ENCODE measurements at places on chromosomes 11 and 22. TPM values are rescaled to one million over a fixed set of nuclear protein-coding genes. Genes with fewer than 3 reads are reported as not detected.

The EMID1 gene
- total RNA-seq = 1.0 TPM

The GLYATL2 gene
- total RNA-seq = 0.33 TPM

DNA sequence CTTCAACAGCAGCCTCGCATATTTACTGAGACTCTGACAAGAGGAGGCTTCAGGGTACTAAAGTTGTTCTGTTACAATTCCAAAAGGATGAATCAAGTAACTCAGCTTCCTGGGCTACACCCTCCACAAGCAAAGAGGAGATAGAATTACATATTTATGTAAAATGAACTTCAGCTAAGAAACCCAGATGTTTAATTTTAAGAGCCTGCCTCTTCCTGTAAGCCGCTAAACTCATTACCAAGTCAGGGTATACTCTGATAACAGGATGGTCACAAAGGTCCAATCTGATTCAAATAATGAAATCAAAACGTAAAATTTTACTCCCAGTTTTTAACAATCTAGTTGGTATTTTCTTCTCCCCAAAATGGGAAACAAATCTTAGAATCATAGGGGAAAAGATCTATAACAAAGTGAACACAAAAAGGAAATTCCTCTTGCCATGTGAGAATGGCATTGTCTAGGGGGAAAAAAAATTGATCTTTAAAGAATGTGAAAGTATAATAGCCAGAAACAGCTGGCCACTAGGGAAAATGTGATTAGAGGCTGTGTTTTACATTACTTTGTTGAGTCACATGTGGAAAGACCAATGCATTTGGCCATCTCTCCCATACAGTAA lies 30.9 kb downstream of the CHEK2 start:
- no peak for DNase-seq

DNA sequence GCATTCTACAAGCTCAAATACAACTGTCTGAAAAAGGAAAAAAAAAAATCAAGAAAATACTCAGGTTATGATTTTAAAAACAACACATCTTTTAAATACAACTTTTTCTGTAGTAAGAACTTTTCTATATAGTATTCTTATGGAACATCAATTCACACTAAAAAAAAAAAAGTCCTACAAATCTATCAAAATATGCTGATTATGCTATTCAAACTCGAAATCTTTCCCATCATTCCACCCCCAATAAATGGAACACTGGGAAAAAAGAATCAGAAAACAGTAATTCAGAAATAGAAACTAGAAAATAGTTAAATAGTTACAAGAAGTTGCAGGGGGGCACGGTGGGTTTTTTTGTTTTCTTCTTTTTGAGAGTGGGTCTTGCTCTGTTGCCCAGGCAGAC lies 77.4 kb downstream of the PICALM start:
- DNase-seq = no peak

- no peak for DNase-seq
These were observed 60.3 kb downstream of the ATXN10 start for GRCh38 chr22:45731798-45732495.

DNA sequence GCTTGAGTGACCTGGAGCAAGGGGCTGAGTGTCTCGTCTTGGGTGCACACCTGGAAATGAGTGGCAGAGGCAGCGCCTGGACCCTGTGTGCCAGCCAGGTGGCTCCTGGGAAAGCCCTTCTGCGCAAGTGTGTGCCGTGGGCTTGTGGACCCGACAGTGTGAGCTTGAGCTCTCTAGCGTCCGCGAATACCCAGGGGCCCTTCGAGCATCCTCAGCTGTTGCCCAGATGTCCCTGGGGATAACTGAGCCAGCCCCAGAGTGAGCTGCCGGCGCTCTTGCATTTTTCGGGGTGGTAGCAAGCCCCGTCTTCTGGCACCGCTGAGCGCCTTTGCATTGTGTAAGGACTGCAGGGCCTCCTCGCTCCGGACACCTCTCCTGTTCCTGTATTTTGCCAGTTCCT lies 399.2 kb downstream of the TBC1D22A start:
- no peak for DNase-seq

- no peak for DNase-seq
These were observed 72.7 kb downstream of the SLC1A2 start for GRCh38 chr11:35346472-35347156.

- DNase-seq = no peak
These were observed 962.3 kb upstream of the RAG2 start for GRCh38 chr11:37560346-37560745.

DNA sequence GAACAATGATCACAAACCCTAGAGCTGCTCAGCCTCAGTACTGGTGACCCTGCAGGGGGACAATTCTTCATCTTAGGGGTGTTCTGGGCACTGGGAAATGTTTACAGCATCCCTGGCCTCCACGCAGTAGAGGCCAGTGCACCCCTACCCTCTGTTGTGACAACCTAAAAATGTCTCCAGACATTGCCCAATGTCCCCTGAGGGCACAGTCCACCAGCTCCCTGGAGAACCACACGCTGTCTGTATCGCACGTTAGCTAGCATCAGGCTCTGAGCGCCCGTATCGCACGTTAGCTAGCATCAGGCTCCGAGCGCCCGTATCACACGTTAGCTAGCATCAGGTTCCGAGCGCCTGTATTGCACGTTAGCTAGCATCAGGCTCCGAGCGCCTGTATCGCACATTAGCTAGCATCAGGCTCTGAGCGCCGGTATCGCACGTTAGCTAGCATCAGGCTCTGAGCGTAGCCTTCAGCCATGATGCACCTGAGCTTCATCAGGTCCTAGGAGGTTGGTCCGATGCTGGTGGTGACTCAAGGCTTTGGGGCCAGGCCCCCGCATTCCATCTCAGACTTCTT lies 111.1 kb upstream of the ANO1 start:
- DNase-seq = no peak

DNA sequence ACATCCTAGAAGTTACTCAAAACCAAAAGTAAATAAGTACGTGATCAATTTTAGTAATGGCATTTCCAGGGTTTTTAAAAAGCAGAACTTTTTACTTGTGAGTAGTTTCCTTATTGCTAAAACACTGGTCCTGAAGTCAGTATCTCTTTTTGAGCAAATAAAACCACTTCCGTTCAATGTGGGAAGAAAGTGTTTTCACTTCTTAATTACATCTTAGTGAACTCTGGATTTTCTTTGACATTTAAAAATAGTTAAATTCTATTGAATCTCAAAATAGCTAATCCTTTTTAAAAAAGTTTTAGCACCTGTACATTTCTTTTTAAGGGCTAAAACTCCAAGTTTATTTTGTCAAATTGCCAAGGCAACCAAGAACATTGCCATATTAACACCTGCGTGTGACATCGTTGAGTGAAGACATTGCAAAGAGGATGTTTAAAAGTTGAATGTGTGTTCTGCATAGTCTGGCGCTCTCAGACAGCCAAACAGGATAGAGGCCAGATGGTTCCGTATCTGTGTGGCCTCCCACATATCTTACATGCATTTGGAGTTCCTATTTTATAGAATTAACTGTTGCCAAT lies 17.2 kb upstream of the OR5B21 start:
- no peak for DNase-seq

- DNase-seq = no peak
These were observed 4.3 kb upstream of the PGA3 start for GRCh38 chr11:61198948-61199523.

All from esophagus muscularis mucosa (tissue), 4 donors.